Activated CD4-positive, CD25-positive, alpha-beta regulatory T cell (primary cell): ENCODE measurements at places on chromosomes 6 and 20.

- no peak for DNase-seq
These were observed 166.7 kb downstream of the SCML4 start for GRCh38 chr6:107657373-107657754.

GRCh38 chr6:83514866-83515466 lies 2.6 kb downstream of the PRSS35 start:
- no peak for DNase-seq

GRCh38 chr6:38688579-38689087 lies 14.3 kb downstream of the GLO1 start:
- no peak for DNase-seq

DNA sequence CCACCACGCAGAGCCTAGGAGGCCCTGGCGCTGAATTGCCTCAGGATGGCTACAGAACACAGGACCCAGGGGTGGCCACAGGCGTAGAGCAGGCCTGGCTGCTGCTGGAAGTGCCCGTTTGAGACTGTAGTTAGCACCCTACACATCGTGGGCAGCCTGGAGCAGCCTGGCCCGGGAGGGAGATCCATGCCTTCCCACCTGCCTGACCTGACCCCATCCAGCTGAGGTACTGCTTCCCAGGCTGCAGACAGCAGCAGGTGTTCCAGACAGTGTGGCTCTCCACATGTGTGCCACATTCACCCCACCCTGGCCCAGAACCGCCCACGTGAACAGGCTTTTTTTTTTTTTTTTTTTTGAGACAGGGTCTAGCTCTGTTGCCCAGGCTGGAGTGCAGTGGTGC lies 20.9 kb upstream of the MAP1LC3A start:
- no peak for DNase-seq

GRCh38 chr20:56985066-56985685 lies 281.3 kb downstream of the BMP7 start:
- no peak for DNase-seq

- no peak for DNase-seq
These were observed 63.8 kb downstream of the MBOAT1 start for GRCh38 chr6:20148433-20148832.

DNA sequence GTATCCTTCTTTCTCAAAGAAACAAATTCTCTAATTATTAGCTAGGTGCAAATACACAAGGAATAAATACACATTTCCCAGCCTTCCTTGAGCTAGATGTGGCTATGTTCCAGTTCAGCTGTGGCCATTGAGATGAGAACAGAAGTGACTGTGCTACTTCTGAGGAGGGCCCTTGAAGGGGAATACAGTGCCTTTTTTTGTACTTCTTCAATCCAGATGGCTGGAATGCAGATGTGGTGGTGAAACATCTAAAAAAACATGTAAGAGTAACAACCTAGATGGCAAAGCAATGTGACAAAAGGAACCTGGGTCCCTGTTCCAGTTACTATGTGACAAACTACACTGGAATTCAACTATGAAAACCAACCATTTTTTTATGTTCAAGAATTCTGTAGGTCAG lies 115.4 kb upstream of the DST start:
- DNase-seq: no peak

DNA sequence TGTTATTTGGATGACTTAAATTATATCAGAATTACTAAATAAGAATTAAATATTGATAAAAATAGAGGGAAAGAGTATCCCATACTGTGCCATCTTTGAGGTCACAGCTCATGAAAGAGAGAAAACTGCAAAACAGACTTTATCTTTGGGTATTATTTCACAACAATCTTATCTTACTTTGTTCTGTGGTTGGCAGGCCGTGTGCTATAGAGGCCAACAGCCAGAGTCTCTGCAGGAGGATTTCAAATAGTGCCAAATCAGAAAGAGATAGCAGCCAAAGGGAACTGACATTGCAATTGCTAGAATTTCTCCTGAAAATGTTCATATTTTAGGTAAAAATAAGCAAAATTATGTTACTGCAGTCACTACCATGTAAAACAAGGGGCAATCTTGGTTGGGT lies 354.2 kb downstream of the GRIK2 start:
- DNase-seq: no peak

GRCh38 chr6:14431385-14432330 lies 314.1 kb downstream of the CD83 start:
- no peak for DNase-seq

DNA sequence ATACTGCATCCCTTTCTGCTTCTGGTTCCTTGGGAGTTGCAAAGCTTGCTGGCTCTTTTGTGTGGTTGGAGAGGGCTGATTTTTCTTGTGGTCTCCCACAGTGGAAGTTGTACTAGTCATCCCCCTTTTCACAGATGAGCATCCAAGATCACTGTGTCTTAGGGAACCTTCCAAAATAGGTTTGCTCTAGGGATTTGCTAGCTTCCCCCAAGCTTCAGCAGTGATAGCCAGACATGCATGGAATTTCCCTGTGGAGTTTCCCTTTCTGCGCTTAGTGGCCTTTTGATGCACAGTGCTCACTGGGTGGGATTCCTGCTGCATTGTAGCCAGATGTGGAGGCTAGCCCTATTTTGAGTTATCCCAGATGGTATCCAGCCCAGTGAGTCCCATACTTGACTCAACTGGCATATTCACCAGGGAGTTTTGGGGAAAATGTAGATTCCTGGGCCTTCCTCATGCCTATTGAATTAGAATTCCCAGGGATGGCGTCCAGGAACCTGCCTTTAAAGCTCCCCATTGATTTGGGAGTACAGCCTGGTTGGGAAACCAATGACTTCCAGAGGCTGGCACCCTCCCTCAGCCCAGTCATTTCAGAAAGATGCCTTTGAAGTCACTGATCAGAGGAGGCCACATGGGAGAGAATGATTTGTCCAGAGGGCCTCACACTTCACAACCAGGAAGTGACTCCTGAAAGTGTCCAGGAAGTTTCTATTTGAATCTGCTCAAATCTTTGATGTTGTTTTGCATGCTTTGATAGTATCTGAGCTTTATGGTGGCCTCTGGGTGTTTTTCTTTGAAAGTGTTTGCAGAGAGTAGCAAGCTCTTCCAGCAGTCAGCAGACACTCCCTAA lies 25.9 kb downstream of the PPARD start:
- DNase-seq: no peak

- DNase-seq: no peak
These were observed 267.9 kb downstream of the PLCB1 start for GRCh38 chr20:8399947-8400346.

DNA sequence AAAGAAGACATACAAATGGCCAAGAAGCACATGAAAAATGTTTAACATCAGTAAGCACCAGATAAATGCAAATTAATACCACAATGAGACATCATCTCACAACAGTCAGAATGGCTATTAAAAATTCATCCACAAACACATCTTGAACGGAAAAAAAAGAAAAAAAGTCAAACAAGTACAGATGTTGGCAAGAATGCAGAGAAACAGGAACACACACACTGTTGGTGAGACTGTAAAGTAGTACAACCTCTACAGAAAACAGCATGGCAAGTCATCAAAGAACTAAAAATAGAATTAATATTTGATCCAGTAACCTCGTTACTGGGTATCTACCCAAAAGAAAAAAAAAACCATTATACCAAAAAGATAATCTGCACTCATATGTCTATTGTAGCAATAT lies 6.5 kb downstream of the STX7 start:
- no peak for DNase-seq

DNA sequence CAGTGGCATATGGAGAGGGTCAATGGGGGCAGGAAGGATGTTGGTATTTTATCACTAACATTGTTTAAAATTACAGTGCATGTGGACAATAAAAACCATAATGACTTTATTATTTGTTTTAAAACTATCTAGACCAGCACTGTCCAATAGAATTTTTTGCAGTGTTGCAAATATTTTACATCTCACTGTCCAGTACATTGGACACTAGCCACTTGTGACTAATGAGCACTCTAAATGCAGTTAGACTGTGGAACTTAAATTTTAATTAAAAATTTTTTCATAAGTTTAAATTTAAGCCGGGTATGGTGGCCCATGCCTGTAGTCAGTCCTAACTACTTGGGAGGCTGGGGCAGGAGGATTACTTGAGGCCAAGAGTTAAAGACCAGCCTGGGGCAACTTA lies 101.7 kb downstream of the DTD1 start:
- DNase-seq: no peak

DNA sequence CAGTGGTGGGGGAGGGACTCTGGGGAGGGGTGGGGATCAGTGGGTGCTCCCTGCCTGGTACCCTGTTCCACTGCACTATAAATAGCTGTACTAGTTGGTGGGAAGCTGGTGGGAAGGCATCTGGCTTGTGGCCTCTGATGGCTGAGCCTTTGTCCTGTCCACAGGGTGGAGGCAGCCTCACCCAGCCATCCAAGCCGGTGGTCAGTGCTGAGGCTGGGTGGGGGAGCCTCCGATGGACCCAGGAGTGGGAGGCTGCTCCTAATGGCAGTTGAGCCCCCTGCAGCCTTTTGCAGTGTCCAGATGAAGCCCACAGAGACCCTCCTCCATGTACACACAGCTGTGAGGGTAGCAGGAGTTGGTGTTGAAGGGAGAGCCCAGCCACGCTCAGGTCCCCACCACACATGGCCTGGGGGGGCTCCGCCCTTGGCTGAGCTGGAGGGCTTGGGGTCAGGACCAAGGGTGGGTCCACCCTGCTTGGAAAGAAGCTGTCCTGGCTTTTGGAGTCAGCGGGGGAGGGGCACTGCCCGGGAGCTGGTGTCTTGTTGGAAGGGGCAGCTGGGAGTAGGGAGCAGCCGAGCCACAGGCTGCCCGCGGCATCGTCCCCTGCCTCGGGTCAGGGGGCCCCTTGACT lies 2.5 kb downstream of the PPDPF start:
- DNase-seq: no peak
